Hematopoietic multipotent progenitor cell (in vitro differentiated cells): ENCODE measurements at places on chromosomes 16 and 17.

DNA sequence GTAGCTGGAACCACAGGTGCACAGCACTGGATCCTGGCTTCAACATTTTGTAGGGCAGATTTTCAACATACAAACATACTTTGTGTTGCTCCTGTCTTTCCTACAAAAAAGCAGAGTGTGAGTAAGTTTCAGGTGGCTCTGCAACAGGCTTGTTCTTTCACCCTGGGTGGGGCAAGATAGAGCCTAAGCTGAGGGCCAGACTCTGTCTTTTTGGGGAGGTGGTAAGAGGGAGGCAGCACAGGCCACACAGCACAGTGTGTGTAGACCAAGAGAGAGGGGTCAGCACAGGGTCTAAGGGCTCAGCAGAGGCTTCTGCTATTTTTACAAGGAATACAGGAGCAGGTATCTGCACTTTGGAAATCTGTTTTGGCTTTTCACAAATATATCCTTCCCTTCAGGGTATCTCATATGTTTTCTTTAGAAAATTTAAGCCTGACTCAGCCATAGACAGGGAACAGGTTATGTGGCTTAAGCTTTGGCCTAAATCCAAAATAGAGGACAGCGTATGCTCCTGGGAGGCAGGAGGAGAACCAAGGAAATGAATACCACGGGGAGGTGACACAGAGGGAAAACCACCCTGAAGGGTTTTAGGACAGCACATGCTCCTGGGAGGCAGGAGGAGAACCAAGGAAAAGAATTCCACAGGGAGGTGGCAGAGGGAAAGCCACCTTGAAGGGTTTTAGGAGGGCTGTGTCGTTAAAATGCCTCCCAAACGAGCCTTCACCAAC, 21.6 kb downstream of the EMC8 start:
- DNase-seq = no peak

- DNase-seq = no peak
Observed at GRCh38 chr17:75003070-75003956, 9.2 kb upstream of the MRPL58 start.

DNA sequence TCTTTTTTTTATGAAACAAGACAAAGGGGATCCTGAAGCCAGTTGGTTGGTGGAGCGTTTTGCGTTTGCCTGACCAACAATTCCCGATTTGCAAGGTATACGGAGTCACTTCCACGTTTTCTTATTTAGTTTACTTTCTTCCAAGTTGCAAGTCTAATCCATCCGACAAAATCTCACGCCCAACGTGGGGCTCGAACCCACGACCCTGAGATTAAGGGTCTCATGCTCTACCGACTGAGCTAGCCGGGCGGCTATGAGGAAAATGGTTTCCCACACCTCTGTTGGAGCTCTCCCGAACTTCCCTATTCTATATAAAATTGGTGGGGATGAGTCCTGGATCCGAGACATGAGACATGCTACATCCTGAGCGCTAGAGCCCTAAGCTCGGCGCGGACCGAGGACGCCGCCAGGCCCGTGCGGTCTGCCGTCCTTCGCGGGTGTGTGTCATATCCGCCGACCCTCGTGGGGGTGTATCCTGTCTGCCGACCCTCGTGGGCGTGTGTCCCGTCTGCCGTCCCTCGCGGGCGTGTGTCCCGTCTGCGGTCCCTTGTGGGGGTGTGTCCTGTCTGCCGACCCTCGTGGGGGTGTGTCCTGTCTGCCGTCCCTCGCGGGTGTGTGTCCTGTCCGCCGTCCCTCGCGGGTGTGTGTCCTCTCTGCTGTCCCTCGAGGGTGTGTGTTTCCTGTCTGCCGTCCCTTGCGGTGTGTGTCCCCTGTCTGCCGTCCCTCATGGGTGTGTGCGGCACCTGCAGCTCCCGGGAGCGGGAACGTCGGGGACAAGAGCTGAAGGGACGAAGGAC, 22.6 kb downstream of the ZNF213 start:
- DNase-seq = peak; percentile 77

DNA sequence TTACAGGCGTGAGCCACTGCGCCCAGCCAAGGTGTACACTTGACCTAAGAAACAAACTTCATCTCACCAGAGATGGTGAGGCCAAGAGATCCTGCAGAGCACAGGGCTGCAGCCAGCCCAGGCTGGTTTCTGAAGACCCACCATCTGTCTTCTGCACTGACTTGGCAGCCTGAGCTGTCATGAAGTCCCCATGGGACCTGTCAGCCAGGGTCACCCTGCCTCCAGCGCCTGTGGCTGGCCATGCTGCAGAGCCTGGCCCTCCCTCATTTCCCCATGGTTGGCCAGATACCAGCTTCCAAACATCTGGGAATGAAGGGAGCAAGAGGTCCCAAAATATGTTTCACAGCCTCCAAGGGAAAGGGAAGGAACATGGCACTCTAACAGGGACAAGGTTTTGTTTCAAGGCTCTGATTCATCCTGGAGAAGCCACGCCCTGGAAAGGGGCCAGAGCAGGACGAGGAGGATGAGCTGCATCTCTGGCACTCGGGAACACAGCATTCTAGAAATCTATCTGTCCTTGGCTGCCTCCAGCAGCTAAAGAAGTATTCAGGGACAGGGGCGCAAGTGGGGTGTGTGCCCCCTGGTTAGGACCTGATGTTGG, 45.3 kb downstream of the DDX19A start:
- no peak for DNase-seq

- DNase-seq = no peak
Observed at GRCh38 chr17:62052765-62053338, 12.2 kb downstream of the MED13 start.

DNA sequence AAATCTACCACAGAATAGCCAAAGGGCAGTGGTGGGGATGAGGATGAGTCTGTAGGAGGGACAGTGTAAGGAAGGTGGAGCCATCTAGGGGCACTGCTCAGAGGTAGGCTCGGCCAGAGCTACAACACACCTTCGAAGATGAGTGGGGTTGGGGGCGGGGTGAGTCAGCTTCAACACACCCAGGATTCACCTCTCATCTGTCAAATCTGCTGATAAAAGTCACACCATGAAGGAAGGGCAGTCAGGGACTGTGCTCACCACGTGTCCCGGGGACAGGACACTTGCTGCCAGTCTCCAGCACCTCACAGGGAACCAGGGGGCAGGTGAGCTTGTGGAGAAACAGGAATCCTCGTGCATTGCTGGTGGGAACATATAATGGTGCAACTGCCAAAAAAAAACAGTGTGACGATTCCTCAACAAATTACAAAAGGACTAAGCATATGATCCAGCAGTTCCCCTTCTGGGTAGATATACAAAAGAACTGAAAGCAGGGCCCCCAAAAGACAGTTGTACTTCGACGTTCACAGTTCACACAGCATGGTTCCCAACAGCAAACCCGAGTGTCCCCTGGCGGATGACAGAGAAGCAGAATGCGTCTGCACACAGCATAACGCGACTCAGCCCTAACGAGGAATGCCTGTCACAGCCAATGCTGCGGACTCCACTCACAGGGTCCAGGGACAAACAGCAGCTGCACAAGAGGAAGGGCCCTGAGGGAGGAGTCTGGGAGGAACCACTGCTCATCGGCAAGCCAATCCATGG, 133.1 kb downstream of the ANKRD11 start:
- DNase-seq = no peak

- DNase-seq = no peak
Observed at GRCh38 chr17:40087049-40087794, 13.2 kb downstream of the NR1D1 start.

DNA sequence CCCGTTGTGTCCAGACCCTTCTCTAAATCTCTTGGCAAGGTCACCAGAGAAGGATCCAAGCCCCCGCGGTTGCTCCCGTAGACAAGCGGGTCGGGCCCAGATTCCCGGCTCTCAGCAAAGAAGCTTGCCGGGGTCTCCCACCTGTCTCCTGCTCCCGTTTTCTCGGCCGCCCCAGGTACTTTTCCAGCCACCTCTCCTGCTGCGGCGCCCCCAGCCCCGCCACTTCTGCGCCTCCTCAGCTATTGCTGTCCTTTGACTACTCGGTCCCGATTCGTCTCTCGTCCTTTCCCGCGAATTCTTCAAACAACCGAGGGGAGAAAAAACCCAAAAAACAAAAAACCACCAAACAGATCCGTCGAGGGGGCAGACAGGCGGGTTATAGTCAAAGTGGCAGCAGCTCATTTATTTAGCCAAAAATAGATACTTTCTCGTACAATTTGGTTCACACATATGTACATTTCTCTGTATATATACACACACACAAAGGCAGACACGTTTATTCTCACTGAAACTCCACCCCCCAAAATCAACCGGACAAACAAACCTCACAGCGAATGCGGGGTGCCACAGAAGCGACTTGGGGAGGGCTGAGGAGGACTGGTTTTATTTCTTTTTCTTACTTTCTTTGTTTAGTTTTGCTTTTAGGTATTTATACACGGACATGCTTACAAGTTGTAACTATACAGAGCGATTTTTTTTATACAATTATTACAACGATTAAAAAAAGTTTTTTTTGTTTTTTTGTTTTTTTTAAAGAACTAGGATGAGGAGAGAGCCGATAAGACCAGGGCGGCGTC, 3.5 kb downstream of the IRX3 start:
- DNase-seq = no peak

DNA sequence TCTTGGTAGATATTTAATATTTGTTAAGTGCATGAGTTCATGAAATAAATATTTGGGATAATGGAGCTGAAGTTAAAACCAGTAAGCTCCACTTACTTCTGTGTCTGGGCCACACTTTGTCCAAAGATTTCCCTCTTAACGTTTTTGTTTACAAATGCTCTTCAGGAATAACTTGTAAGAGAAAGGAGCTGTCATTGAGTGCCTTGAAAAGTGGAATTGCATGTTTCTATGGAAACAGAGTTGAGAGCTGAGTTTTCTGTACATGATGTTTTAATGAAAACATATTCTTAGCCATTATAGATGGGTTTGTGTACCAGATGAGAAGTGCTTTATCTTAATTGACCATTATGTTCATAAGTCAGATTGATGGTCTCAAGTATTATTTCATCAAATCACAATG, 1045.4 kb upstream of the EEF2KMT start:
- DNase-seq = no peak

DNA sequence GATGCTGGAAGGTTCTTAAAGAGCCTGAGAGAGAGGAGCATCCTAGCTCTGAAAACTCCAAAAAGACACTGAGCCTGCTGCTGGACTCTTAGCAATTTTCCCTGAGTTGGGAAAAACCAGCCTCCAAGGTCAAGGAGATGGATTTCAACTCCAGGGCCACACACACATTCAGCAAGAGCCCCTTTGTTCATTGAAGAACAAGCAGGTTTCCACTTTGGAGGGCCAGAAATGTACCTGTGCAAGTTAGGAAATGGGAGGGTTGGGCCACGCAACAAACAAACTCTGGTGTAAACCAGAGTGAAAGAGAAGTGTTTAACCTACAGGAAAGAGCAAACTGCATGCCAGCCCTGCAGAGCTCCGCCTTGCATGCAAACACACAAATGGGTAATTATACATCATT, 264.8 kb upstream of the RPL38 start:
- no peak for DNase-seq

DNA sequence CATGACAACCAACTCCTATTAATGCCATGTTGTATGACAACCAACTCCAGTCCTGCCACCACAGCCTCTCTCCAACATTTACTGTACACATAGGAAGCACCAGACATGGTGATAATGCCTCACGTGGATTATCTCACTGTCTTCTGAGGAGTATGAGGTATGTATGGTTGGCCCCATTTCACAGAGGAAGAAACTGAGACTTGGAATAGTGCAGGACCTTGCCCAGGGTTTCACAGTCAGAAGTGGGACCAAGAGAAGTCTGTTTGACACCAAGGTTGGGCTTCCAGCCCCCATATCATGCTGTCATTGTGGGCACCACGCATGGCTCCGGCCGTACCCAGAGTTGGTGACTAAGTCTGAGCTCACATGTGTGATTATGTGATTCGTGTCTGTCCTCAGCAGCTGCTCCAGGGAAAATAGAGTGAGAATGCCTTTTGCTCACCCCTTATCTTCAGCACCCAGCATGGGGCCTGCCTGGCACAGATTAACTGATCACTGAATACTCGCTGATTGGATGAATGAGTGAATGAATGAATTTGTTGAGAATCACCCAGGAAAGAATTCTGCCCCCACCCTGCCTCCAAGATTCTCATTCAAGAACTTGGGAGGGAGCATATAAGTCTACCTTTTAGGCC, 204.1 kb upstream of the NLRP1 start:
- no peak for DNase-seq
